Posterior vena cava (tissue), 2 donors: ENCODE measurements at places on chromosomes 11 and 22.

DNA sequence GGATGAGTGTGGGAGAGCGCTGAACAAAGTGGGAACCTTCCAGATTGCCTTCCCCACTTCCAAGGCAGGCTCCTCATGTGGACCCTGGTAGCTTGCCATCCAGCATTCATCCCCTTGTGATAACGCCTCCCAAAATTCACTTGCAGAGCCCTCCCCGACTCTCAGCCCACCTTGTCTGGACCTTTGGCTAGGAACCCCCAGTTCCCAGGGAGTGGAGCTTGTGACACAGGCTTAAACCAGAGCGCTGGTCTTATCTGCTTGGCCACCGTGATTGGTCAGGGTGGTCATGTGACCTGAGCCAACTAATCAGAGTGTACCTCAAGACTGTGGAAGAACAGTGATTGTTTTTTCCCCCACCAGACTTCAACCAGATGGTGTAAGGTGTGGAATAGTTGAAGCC, 9.6 kb upstream of the SLC35C1 start:
- no peak for DNase-seq

DNA sequence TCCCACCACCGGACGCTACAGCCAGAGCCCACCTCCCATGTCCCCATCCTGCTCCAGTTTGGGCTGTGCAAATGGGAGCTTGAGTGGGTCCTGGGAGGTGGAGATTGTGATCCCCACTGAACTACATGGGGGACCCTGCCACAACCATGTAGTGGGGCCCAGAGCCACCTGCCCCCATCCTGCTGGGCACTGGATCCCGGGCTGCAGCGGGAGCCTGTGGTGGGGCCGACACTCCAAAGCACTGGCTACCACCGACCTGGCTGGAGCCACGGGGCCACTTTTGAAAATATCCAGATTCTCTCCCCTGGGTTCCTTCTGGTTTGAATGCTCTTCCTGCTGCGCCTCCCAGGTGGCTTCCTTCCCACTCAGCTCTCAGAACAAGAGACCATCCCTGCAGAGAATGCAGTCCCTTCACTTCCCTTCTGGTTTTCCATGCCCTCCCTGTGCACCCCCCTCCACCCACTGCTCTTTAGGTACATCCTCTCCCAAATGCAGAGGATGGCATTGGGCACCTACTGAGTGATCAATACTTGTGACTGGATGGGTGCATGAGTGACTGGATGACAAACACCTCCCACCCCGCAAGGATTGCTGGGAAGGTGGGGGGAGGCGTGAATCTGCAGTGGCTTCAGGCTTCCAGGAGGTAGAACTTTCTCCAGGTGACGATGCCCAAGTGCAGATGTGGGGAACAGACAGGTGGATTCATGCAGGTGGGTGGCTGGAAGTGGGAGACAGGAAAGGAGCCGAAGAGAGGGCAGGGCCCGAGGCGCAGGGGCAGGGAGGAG, 846 bp upstream of the UNC93B1 start:
- no peak for DNase-seq

- peak; percentile 68 for DNase-seq
Measured at GRCh38 chr11:2517386-2518064, 72.7 kb downstream of the KCNQ1 start.

DNA sequence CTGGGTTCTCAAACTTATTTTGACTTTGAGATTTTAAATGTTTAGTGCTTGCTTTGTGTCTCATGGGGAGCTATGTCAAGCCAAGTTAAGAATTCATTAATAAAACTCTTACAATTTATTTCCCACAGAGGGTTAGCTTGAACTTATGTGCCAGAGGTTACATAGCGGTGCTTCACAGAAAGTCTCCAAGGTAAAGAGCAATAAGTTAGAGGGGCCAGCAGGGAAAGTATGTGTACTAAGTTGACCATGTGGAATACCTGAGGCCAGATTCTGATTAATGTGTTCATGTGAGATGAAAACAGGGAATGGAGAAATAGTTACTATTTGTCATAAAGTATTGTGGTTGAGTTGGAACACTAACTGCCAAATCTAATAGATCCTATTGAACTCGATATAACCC, 149.3 kb downstream of the TMEM135 start:
- DNase-seq = no peak

GRCh38 chr11:76756341-76756741, 26.8 kb upstream of the TSKU start:
- DNase-seq = no peak

DNA sequence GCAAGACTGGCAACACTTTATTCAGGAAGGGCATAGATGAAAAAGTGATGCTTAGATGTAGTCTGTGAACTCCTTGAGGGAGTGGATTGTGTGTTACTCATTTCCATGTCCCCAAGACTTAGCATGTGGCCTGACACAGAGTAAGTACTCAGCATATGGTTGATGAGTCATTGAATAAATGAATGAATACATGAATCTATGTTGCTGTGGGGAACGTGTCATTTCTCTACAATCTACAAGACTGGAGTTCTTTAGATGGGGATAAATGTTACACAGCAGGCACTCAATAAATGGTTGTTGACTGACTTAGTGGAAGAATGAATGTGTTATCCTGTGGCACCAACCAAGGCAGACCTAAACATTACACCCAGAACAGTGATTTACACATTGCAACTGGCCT, 17.9 kb downstream of the BPIFC start:
- DNase-seq = no peak

DNA sequence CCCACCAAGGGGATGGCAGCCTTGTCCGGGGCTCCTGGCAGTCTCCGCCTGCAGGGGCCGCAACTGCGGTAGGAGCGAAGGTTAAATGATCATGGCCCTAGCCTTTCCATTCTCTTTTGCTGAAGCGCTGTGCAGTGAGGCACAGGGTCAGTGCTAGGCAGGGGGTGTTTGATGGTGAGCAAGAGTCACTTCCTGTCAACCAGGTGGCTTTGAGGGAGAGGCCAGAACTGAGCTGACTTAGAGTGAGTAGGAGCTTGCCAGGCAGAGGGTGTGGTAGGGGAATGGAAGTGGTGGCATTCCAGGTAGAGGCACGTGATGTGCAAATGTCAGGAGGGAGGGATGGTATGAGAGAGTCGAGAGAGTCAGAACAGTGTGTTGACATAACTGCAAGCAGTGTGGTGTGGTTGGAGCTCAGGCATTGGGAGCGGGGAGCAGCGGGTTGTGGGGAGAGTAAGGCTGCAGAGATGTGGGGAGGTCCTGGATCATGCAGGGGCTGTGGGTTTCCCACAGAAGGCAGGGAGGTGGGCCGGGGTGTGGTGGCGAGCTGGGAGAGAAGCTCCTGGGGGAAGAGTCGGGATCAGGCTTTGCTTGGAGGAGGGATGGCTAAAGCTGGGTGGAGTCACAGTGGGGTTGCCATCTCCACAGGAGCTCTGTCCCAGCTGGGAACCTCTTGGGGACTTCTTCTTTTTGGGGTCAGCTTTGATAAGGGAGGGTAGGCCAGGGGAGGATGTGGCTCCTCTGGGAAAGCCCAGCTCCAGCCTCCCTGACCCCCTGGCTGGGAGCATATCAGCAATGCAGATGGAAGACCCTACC, 33.3 kb downstream of the AMPD3 start:
- DNase-seq = peak; percentile 70

GRCh38 chr11:134498326-134499139, 86.5 kb upstream of the B3GAT1 start:
- DNase-seq = peak; percentile 34

GRCh38 chr11:59427068-59427382, 812 bp upstream of the OR5A2 start:
- no peak for DNase-seq

DNA sequence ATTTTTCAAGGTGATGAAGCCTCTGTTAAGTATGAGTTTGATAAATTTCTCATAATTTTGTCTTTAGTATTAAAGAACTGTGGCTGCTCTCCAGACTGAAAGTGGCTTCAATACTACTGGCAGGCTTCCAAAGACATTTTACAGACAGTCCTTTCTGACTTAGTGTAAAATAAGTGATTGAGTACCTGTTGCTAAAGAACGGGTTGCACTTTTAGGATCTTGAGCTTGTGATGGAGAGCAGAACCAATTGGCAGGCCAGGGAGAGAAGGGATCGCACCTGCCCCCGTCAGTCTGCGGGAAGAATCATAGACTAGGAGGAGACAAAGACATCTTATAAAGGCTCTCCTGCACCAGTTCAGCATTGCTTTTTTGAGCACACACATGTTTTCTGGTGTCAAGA, 4.4 kb downstream of the NCAM1 start:
- no peak for DNase-seq

DNA sequence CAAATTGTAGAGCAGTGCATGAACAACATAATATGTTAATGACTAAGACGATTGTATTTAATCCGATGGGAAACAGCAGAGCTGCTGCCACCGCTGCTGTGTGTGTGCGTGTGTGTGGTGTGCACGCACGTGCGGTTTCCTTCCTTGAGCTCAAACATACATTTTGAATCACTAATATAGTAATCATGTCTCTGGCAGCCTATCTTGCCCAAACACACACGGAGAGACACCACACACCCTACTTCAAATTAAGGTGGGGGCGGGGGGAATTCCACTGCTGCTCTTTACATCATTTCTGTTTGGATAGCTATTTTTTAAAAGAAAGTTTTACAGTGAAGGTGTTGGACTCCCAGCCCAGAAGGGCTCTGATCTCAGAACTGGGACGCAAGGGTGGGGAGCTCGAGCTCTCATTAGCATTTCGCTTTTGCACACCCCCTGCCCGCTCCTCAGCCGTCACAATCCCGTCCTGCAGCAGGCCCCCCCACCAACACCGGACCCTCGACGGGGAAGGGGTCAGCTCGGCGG, 651 bp upstream of the FAM83F start:
- no peak for DNase-seq

DNA sequence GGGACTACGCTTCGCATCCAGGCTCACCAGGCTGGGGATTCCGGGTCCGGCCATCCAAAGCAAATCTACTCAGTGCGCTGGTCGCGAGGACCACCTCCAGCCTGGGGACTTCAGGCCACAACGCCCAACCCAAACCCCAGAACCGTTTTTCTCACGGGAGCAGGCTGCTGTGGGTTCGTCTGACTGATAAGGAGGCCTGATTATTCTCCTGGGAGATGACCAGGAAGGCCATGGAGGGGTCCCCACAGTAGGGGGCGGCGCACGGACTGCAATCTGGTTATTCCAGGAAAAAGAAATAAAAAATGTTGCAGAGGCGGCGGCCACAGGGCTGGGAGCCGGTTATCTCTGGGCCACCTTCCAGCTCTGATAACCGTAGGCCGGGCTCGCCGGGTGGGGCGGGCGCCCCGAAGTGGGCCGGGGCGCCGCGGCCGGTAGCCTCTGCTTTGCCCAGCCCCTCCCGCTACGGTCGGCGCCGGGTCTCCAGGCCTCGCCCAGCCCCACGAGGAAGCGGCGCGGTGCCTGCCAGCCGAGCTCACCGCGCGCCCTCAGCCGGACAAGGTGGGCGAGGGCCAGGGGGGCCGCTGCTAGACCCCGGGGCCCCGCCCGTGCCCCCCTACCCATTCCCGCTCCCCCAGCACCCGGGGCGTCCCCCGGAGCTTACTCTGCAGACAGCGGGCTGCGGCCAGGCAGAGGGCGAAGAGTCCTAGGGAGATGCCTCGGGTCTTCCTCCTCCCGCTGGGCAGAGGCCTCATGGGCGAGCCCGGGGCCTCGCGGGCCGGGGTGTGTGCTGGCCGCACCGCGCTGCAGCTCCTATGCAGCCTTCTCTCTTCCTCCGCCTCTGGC, 446 bp downstream of the VSTM5 start:
- DNase-seq = no peak

DNA sequence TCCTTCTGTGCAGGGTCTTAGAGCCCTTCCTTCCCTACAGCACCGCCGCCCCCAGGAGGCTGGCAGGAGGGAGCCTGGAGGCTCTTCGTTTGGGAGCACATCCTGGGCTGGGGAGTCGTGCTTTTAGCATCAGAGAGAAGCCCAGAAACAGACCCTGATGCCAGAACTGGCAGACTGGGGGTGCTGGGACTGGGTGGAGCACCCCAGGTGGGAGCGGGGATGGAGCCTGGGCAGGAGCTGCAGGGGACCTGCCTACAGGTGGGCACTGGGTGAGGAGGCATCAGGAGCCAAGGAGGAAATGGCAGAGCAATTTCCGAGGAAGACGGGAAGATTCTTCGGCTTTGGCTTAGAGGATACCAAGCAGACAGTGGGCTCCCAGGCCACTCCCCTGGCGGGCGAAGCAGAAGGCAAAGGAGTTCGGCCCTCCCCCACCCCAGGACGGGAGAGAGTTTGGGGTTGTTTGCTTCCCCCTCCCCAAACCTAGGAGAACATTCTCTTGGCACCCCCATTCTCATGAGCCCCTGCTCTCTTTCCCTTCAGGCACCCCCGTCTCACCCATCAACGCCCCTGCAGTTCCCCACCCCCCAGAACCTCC, 1.1 kb downstream of the SYT7 start:
- no peak for DNase-seq

GRCh38 chr11:5004424-5005274, 10.0 kb downstream of the OR51L1 start:
- no peak for DNase-seq

DNA sequence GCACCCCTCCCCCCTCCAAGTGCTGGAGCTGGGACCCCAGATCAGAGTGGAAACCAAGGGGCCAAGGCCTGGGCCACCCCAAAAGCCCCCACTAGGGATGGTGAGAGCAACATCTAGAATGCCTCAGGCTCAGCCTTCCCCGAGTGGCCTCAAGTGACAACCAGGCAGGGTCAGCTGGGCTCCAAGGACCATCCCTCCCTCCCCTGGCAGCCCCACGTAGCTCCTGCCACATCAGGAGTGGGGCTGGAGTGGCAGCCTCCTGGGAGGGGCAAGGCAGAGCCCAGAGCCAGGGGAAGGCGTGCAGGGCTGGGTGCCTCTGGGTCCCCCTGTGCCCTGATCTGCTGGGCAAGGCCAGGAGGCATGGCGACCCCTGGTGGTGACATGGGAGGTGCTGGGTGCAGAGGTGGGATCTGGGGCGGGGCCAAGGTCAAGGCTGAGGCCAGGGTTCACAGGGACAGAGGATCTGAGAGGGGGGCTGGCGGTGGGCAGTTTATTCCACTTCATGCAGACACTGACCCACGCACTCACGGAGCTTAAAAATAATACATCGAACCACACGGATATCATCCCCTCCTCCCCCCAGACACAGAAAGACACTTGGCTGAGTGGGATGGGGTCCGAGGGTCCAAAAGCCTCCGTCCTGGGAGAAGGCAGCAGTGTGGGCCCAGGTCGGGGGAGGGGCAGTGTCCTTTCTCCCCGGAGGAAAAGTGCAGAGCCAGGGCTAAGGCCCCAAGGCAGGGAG, 15.8 kb upstream of the EHD1 start:
- peak; percentile 95 for DNase-seq

DNA sequence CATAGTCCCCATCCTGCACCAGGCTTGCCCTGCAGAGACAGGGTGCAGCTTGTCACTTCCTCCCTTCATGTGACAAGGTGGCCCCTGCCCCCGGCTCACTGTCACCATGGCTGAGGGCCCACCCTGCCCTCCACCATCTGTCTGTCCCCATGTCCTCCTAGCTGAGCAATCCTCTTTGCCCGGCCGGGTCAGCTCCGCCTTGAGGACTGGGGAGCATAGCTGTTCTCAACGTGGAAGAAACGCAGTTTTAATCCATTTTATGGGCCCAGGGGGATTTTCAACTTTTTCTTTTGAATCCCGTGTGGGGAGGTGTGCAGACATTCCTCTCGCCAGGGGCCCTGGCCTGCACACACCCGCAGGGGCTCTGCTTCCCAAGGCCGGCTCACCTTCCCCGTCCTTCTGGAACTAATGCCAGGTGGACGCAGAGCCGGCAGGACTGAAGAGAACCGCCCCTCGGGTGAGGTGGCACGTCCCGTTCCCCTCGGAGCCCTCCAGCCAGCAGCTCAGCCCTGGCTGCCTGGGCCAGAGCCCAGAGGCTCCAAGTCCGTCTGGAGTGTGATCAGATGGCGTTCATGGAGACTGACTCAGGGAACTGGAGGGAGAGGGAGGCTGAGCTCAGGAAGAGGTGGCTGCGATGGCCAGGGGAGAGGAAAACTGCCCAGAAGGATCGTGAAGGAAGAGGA, 1108.7 kb downstream of the BRD1 start:
- peak; percentile 70 for DNase-seq
